ENCODE measurements at places on chromosomes 5 and 9.

- no peak for DNase-seq
Observed at GRCh38 chr5:5505815-5506214, 83.3 kb downstream of the ICE1 start.

GRCh38 chr9:127336086-127336485 is 60.9 kb upstream of the SLC2A8 start:
- no peak for DNase-seq

DNA sequence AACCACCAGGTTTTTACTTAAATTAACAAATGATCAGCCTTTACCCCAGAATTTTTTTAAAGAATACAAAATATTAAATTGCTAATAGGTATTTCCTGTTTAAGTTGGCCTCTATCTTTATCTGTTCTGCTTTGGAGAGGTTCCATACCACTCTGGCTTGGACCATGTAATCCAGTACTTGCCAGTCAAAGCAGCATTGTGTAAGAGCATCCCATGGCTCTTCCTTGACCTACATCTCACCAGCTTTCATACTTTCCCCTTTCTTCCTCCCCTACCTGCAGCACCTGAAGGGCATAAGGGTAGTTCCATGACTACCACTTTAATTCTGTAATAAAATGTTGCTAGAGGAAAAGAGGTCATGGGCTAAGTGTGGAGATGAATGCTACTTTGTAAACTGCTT is 140.8 kb upstream of the MTAP start:
- DNase-seq, result no peak

DNA sequence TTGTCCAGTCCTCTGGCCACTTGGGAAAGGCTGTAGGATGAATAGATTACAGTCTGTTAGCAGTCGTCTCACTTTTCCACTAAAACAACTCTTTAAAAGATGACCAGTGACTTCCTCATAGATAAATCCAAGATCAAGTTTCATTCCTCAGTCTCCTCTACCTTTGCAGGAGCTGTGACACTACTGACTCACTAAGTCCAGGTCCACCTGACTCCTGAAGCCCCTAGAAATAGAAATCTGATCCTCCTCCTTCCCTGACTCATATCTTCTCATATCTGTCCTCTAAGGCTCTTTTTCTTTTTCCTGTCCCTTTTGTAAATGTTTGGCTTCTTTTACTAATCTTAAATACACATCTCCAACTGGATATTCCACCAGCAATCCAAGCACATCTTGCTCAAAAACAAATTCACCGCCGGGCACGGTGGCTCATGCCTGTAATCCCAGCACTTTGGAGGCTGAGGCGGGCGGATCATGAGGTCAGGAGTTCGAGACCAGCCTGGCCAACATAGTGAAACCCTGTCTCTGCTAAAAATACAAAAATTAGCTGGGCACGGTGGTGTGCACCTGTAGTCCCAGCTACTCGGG is 2.6 kb downstream of the CCDC125 start:
- DNase-seq, result no peak

- peak; percentile 83 for DNase-seq
Observed at GRCh38 chr5:56669534-56670483, 145.5 kb upstream of the MAP3K1 start.

DNA sequence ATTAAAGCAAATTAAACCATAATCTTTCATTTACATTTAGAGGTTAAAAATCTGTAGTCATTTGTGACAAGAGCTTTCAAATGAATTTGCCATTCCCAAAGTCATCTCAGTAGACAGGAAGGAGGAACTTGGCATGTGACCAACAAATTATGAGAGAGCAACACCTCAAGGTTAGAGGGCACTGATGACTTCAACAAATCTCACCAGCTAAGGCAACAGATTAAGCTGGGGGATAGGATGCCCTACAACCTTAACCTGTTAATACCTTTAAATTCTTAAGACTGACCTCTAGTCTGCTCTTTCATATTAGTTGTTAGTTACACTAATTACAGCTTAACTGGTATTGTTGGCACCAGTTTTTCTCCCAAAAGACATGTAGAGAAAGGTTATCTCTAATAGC is 18.4 kb downstream of the POU5F2 start:
- no peak for DNase-seq

DNA sequence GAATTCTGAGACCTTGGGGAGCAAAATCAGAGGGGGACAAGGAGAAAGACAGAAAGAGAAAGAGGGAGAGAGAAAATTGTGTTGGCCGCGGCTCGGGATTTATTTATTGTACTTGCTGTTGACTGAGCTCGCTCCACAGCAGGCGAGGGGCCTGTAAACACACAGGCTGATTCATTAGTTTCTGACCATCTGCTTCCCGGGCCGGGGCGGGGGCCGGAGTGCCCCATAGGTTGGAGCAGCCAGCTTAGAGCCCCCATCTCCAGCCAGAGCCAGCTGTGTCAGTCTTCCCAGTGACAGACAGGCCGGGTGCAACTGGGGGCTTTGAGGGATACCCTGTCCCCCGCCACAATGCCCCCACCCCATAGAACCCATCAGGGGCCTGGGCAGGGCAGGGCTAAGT is 30.9 kb downstream of the NTNG2 start:
- no peak for DNase-seq

GRCh38 chr5:135526924-135527323 is 8.8 kb downstream of the NEUROG1 start:
- no peak for DNase-seq

GRCh38 chr5:170429014-170429413 is 39.8 kb upstream of the KCNMB1 start:
- DNase-seq, result no peak

Measured in CD4-positive, alpha-beta T cell treated with Interleukin-15 for 1 hour (primary cell).